ENCODE measurements at places on chromosomes 3 and 15.

DNA sequence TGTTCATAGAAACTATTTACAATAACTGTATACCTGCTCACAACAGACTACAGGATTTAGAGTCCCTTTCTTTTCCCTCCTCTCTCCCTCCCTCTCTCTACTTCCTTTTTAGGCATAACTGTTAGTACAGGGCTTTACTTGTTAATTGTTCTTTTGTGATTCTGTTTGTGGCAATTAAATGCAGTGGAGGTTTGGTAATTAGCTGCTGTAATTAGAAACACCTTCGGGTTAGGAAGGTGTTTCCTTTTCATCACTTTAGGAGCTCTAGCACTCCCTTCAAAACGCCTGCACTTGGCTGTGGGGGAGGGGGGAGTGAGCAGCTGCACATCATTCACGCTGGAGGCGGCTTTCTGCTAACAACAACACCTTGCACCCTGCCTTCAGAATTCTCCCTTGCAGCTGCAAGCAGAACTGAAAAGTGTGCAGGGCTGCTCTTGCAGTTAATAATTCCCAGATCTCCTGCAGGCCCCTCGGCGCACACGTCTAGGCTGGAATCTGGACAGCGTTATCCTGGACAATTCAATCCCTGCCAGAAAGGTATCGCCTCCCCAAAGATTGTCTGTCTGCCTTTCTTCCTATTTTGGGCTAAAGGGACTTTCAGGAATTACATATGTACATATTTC is 242.6 kb upstream of the RGMA start:
- no peak for DNase-seq

DNA sequence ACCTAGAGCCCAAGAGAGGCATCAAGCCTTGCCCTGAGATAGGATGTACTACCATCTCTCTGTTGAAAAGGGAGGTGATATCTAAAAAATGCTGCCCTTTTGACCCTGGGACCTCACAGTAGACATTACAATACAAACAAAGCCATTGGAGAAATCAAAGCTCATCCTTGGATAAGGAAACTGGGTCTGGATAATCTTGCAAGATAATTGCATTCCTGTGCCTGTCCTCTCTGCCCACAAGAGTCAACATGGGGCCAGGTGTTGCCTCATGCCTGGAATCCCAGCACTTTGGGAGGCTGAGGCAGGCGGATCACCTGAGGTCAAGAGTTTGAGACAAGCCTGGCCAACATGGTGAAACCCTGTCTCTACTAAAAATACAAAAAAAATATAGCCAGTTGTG is 57.3 kb upstream of the DLG1 start:
- DNase-seq, result no peak

GRCh38 chr3:174854987-174855386 is 4.1 kb upstream of the NAALADL2 start:
- no peak for DNase-seq

DNA sequence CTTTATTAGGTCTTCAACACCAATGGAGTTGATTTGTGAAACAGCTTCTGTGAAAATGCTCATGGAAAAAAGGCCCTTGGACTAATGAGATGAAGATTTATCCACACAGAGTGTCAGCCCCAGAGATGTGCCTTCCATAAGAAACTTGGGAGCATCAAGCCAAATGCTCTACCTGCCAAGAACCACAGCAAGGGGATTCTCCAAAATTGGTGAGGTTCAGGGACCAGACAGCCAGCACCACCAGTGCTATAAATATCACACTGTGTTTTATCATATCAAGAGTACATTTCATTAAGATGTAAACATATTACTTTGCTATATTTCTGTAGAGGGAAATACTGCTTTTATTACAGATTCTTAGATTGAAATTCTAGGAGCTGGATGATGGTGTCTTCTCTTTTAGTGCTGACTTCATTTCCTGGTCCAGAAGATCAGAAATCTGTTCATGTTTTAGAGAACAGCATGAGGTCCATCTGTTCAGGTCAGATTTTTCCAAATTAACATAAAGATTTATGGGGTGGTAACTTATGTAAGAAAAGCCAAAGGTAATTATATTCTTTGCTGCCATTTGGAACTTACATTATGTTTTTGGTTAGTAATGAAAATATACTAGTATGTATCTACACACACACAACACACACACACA is 17.7 kb downstream of the SLC35G2 start:
- DNase-seq, result no peak

DNA sequence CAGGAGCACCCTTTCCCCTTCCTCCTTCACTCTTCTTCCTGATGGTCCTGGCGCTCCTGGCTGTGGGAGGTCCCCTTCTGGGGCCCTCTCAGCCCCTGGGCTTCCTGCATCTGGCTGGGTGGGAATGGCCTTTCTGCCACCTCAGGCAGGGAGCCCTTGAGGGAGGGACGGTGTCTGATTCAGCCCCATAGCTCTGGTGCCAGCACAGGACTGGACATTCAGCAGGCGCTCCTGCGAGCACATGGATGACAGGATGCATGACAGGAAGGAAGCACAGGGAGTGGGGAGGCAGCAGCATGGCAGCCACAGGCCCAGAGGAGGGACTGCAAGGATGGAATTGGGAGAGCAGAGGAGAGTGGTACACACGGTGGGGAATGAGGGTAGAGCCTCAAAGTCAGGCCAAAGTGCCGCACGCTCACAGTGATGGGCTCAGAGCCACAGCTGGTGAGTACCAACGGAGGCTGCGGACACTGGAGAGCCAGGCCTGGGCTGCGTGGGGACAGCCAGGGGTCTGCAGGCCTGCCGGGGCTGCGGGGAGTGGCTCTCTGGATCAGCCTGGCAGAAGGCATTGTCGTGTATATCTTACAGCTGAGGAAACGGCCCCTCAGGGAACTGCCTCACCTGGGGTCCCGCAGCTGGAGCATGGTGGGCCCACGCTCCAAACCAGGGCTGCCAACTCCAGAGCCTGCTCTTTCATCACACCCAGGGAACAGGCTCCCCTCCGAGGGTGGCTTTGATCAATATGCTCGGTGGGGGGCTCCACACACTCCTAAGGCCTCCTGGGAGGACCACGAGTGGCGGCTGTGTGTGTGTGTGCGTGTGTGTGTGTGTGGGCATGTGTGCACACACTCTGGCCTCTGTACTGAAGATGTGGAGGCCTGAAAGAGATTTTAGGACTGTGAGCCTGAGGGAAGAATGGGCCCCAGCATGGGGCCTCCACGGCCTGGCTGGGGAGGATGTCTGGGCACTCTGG is 51.4 kb upstream of the CTSH start:
- DNase-seq, result no peak

GRCh38 chr15:66623801-66624453 is 58.1 kb upstream of the LCTL start:
- no peak for DNase-seq

GRCh38 chr3:126267169-126267975 is 87.0 kb upstream of the ALDH1L1 start:
- DNase-seq, result no peak

- no peak for DNase-seq
Measured at GRCh38 chr3:184336547-184337398, 627 bp upstream of the FAM131A start.

DNA sequence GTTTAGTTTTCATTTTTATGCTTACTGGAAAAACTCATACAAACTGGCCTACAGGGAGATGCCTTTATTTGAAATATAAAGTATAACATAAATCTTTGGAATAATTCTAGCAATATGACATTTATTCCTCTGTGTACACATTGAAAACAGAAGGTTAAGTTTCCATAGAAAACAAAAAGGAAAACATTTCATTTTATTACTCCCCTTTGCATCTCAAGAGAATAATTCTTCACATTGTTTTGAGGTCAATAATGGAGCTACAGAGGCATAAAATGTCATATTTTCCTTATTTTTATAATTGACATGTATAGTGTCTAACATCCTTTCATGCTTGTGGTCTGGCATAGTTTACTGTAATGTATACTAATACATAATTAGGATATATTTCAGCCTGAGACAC is 187.6 kb upstream of the AGTR1 start:
- no peak for DNase-seq

DNA sequence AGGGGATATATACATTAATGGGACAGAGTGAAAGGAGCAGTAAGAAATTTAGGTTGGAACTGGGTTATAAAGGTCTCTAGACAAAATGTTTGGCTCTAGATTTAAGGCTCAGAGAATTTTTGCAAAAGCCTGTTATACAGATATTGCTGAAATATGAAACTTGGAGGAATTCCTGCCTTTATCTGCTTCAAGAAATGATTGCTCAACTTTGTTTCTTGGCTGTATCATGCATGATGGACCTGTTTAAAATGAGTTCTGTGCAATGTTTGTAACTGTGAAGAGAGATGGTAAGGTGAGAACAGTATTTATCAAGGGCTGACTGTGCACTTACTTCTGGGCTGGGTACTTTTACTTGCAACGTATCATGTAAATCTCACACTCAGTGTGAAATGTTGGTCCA is 3.3 kb downstream of the CRYBG3 start:
- no peak for DNase-seq

GRCh38 chr3:115666920-115667737 is 43.8 kb downstream of the GAP43 start:
- no peak for DNase-seq

GRCh38 chr3:188085584-188086560 is 68.1 kb upstream of the LPP start:
- no peak for DNase-seq

DNA sequence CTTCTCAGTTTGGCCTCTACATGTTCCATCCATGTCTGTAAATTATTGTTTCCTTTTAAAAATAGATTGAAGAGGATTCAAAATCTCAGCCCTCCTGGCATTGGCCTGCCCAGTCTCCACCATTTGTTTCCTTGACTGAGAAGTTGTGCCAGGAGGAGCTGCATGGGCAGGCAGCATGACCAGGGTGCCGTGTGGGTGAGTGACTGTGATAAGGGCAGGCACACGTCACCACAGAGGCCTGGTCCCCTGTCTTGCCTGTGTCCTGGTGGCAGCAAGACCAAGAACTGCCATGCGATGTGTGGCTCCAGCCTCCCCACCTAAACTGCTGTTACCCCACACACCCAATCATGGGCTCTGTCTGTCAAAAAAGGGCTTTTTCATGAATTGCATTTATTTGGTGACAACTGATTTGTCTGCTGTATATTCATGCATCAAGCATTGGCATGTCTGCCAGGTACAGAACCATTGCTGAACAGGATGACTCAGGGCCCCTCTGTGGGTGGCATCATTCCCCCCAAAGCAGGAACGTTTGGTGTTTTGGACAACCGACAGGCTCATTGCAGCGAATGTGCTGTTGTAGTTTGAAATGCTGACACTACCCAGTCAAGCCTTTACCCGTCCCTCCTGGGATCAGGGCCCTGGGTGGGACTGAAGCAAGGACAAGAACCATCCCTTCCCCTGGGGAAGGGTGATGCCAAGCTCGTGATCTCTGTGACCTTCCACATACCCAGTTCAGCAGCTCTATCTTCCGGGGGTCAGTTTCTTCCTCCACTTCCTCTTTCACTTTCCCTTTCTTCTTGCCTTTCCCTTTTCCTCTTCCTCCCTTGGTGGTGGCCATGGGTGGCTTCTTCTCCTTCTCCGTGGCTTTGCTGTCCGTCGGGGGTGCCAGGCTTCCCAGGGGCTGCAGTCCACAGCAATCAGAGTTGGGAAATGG is 51.6 kb downstream of the TRPM1 start:
- no peak for DNase-seq

GRCh38 chr3:123773681-123774431 is 110.3 kb downstream of the MYLK start:
- DNase-seq, result no peak

DNA sequence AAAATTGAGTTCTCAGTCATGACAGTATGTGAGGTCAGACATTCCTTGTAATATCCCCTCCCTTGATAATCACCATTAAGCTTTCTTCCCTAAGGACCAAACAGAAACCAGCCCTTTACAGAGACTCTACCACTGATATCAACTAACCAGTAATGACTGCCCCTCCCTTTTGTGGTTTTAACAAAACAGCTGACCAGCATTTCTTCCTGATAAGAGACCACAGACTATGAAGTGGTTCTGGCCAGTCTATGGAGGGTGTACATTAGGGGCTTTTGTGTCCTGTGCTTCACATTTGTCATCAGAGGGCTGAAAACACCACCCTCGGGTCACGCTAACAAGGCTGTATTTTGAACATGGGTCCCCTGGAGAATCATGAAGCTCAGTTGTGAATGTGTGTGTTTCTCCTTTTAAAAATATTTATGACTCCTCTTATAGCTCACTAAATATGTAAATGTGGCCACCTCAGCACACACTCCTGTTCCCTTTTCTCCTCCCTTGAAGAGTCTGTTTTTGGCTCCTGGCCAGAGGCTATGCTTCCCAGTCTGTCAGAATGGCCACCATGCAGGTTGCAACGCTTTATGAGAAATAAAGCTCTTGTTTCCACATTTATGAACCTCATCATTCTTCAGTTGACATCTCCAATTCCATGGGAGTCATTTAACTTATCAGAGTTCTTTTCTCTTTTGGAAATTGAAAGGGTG is 239.3 kb downstream of the CPNE4 start:
- DNase-seq, result no peak

DNA sequence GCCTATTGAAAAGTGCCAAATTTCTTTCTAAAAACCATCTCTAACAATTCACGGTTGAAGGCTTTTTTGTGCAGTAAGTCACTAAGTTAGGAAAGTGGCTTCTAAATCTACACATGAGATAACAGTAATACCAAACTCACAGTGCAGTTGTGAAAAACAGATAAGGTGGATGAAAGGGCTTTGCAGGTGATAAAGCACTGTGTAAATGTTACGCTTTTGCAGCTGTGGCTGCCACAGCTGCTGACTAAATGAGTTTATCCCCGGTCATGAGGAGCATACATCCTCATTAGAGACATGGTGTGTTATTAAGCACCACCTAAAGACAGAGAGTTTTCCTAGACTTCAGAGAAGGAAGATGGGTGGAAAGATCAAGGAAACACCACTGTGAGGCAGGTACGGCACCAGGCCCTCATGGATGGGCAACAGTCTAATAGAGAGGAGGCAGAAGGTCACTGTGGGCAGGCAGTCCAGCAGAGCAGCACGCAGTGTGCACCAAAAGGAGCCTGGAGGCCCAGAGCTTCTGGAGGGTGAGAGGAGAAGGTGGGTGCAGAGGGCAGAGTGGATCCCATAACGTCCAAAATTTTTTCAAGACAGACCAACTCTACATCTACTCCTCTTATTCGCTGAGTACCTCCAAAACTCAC is 68.5 kb downstream of the FMN1 start:
- no peak for DNase-seq

- no peak for DNase-seq
Measured at GRCh38 chr3:149586871-149587270, 71.0 kb downstream of the WWTR1 start.

GRCh38 chr15:56989411-56989924 is 71.0 kb downstream of the TCF12 start:
- no peak for DNase-seq

- no peak for DNase-seq
Measured at GRCh38 chr3:99928771-99929744, 111.4 kb downstream of the CMSS1 start.

- DNase-seq, result no peak
Measured at GRCh38 chr15:81529481-81529880, 155.5 kb upstream of the TMC3 start.

- DNase-seq, result no peak
Measured at GRCh38 chr3:86785386-86785785, 205.6 kb downstream of the VGLL3 start.

All from stimulated activated CD8-positive, alpha-beta memory T cell treated with anti-CD3 and anti-CD28 coated beads, Interleukin-7, amount 100 ng/mL, for 1 hour (primary cell).